GDM1 (cell line): ENCODE measurements at places on chromosomes 7 and 10.

DNA sequence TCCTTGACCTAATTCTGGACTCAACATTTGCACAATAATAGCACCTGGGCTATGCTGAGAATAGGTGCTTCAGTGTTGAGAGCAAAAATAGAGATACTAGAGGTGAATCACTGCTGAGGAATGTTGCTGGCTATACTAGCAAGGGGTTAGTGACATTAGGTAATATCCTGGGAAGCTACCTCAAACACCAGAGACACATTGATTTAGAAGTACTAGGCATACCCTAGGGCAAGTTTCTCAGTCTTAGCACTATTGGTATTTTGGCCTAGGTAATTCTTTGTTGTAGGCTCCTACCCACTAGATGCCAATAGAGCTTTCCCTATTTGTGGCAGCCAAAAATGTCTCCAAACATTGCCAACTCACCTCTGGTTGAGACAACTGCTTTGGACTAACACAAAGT lies 484.0 kb upstream of the MBL2 start:
- DNase-seq: no peak

DNA sequence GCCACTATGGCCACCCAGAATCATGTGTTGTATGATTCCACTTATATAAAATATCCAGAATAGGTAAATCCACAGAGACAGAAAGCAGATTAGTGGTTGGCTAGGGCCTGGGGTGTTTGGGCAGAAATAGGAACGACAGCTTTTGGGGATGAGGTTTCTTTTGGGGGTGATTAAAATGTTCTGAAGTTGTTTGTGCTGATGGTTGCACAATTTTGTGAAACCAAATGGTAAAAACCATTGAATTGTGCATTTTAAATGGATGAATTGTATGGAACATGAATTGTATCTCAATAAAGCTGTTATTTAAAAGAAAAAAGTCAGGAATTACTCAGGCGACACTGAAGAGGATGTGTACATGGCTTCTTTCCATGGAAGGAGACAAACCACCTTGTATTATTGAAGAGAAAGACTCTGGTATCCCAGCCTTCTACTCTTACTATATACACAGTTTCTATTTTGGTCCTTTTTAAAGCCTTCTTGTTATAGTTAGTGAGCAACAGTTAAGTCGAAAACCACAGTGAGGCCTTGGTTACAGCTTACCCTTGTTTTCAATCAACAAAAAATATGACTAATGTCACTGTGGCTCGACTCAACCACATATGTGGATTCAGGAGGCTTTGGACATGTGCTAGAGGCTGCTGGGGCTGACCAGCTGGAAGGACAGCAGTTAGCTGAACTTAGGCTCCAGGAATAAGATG lies 57.1 kb upstream of the KMT2E start:
- peak; percentile 66 for DNase-seq

- DNase-seq: no peak
Measured at GRCh38 chr7:17586711-17587110, 288.3 kb downstream of the AHR start.

DNA sequence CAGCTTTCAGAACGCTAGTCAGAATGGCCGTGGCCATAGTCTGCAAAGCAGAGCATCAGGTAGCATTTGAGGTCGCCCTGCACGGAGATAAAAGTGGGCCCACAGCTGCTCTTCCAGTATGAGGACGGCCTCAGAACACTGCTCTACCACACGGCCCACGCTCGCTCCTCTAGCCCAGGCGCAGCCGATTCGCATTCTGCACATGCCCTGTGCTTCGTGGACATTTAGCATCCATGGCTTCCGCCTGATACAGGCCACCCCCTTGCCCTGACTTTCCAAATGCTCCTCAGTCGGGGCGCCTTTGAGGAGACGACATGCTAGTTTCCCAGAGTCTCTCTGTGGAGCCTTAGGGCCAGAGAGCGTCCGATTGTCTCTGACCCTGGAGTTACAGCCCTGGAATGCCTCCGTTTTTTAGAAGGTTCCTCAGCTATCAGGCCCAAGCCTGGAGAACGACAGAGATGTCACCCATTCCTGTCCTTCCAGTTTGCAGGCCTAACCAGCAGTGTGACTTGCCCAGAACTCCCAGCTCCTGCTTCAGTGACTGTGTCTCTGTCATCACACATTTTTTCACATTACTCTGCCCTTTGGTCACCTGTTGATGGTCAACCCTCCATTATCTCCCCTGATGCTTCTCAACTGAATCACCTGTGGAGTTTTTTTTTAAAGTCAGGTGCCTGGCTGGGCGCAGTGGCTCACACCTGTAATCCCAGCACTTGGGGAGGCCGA lies 14.3 kb downstream of the STRA8 start:
- no peak for DNase-seq

GRCh38 chr7:149060156-149060555 lies 30.4 kb downstream of the ZNF786 start:
- DNase-seq: no peak

- DNase-seq: no peak
Measured at GRCh38 chr10:102758240-102758932, 14.6 kb downstream of the WBP1L start.

- no peak for DNase-seq
Measured at GRCh38 chr7:118312966-118313365, 88.5 kb downstream of the ANKRD7 start.

GRCh38 chr7:73769481-73770001 lies 529 bp downstream of the CLDN3 start:
- DNase-seq: no peak

DNA sequence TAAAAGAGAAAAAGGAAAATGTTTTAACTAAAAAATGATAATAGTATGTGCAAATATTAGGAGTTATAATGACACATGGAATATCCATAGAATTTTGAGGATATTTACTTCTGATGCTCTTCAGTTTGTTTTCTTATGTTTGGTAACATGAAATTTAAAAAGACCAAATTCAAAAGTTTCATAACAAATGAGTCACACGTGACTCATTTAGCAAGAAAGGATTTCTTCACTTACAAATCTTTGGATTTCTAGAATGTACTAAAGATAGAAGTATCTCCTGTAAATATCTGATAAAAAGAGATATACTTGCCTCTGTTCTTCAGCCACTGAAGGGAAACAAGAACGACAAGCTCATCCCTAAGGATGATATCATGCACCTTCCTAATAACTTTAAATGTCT lies 774.5 kb upstream of the LRRTM3 start:
- DNase-seq: no peak

DNA sequence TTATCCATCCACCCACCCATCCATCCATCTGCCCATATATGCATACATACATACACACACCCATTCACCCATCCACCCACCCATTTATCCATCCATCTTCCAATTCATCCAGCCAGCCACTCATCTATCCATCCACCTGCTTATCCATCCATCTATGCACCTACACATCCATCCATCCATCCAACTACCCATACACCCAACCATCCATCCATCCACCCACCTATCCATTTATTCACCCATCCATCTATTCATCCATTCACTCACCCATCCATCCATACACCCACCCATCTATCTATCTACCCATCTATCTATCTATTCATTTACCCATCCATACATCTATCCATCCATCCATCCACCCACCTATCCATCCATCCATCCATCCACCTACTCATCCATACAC lies 17.3 kb downstream of the TMEM72 start:
- DNase-seq: no peak

DNA sequence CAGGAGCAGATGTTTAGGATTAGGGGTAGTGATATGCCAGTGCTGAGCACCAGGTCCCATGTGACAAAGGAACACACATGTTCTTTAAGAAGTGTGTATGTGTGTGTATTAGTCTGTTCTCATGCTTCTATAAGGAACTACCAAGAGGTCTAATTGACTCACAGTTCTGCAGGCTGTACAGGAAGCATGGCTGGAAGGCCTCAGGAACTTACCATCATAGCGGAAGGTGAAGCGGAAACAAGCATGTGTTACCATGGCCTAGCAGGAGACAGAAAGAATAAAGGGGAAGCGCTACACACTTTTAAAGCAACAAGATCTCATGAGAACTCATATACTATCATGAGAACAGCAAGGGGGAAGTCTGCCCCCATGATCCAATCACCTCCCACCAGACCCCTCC lies 22.8 kb upstream of the PDZD8 start:
- no peak for DNase-seq

DNA sequence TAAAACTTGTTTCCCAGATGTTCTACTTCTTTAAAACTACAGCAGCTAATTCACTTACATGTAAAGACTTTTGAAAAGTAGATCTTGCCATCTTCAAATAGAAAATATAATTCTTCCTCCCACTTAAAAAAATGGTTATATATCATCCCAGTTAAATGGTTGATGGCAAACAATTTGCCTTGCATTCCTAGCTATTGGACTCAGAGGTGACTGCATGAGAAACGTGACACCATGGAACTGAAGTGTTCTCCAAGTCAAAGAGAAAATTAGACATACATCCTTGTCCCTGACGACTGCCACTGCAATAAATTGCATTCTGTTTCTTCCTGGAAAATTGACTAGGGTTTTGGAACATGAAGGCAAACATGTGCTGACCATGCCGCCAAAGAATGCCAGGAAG lies 95.0 kb upstream of the POM121L12 start:
- DNase-seq: no peak

- no peak for DNase-seq
Measured at GRCh38 chr7:148877517-148877916, 6.6 kb downstream of the EZH2 start.

DNA sequence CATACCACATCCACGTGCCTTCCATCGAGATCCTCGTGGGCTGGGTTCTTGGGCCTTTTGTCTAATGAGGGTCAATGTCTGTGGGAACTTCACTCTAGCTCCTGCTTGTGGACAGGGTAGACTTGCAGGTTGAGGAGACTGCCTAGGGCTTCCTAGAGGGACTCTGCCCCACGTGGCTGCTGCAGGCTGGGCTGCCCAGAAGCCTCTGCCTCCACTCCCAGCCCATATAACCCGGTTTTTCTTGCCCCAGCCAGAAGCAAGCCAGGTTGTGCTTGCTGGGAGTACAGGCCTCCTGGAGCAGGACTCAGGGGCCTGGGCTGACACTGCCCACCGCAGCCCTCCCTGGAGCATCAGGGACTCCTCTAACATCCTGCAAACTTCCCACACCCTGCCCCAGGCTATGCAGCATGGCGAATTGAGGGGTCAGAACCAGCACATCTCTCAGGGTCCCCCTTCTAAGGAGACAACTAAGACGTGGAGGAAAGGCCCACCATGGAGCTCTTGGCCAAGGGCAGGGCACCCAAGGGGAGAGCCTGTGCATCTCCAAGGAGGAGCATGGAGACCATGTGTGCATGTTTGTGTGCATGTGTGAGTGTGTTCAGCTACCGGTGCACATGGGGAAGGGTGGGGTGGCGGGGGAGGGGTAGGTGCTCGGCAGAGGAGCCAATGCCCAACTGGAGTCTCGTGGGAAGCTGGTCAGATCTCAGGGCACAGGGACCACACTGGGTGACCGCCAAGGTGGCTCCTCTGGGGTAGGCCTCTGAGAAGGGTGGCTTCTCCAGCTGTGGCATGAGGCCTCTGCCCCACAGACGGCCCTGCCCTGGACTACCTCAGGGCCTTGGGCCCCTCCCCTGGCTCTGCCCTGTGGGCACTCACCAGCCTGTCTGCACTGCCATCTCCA lies 62.6 kb downstream of the RASGEF1A start:
- DNase-seq: no peak

GRCh38 chr7:143954135-143954534 lies 509 bp upstream of the OR2F1 start:
- no peak for DNase-seq

DNA sequence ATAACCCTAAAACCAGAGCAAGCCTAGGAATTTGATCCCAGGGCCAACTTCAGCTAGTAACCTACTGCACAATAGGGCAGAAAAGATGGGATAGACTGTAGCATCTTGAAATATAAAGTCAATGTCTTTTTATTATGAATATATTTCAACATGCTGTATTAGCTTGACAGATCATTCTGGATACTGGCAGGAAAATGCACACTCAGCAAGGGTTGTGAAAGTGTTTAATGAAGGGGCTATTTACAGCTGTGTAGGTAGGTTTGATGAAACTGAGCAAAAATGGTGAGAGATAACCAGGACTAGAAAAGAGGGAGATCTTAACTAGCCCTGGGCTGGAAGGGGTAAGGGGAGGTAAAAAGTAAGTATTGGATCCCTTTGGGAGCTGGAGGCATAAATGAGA lies 156.2 kb downstream of the RAPGEF5 start:
- no peak for DNase-seq

DNA sequence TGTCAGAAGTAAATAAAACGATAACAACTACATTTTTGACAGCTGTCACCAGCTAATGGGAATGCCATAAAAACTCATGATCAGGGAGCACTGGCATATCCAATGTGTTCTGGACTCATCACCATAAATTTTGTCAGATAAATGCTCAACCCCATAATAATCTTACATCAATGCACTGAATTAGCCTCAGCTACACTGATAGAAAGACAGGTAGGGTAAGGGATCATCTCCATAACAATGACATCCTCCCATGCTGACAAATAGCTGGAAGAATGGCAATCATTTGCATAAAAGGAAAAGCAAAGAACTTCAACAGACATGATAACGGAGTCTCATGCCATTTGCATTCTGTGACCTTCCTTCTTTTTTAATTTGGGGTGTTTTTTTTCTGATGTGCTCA lies 352.8 kb upstream of the PFKP start:
- DNase-seq: no peak

- no peak for DNase-seq
Measured at GRCh38 chr7:127644484-127644883, 7.5 kb upstream of the SND1 start.

DNA sequence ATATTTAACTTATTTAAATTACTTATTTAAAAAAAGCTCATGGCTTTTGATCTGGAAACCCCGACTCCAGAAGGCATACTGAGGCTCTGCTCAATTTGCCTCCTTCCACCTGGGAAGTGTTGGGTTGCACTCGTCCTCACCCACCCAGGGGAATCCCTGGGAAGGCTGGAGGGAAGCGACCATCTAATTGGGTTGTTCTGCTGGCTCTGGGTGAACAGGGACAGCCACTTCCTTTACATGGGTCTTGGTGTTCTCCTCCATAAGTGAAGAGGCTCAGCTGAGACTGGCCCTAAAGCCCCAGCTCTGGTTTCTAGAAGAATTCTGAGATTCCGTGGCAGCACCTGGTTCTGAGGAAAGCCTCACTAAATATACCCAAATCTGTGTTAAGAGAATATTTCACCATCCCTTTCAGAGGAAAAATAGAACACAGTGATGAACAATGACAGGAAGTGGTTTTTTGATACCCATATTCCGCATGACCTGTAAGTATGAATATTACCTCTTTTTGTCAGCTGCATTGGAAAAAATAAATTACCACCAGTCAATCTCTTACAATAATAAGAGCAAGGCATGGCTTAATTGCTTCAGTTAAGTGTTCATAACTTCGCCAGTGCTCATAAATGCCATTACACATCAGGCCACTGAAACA lies 131.1 kb upstream of the SHH start:
- DNase-seq: no peak

GRCh38 chr10:51649064-51649463 lies 50.3 kb downstream of the CSTF2T start:
- DNase-seq: no peak

GRCh38 chr10:36676321-36676720 lies 449.1 kb upstream of the ANKRD30A start:
- no peak for DNase-seq

- peak; percentile 92 for DNase-seq
Measured at GRCh38 chr10:110918269-110918642, 724 bp downstream of the BBIP1 start.
